ENCODE measurements at places on chromosomes 3 and 15. TPM values are rescaled to one million over a fixed set of nuclear protein-coding genes. Genes with fewer than 3 reads are reported as not detected.

The TGM5 gene
- not detected for total RNA-seq

The CLPX gene
- 63.5 TPM for total RNA-seq

The TLR9 gene
- total RNA-seq, result under 0.01 TPM

The GCHFR gene
- total RNA-seq, result 4.5 TPM

The C3orf22 gene
- total RNA-seq, result not detected

The PLD1 gene
- 173 TPM for total RNA-seq

The CPN2 gene
- not detected for total RNA-seq

The SOX2 gene
- total RNA-seq, result not detected

The CP gene
- under 0.01 TPM for total RNA-seq

The NR2F2 gene
- 24.8 TPM for total RNA-seq

The ATP13A5 gene
- not detected for total RNA-seq

The GABRA5 gene
- not detected for total RNA-seq
